ENCODE measurements at places on chromosomes 6 and 20.

- no peak for DNase-seq
Observed at GRCh38 chr20:62114894-62115293, 7.4 kb upstream of the LSM14B start.

- no peak for DNase-seq
Observed at GRCh38 chr6:143585241-143585640, 73.7 kb upstream of the FUCA2 start.

DNA sequence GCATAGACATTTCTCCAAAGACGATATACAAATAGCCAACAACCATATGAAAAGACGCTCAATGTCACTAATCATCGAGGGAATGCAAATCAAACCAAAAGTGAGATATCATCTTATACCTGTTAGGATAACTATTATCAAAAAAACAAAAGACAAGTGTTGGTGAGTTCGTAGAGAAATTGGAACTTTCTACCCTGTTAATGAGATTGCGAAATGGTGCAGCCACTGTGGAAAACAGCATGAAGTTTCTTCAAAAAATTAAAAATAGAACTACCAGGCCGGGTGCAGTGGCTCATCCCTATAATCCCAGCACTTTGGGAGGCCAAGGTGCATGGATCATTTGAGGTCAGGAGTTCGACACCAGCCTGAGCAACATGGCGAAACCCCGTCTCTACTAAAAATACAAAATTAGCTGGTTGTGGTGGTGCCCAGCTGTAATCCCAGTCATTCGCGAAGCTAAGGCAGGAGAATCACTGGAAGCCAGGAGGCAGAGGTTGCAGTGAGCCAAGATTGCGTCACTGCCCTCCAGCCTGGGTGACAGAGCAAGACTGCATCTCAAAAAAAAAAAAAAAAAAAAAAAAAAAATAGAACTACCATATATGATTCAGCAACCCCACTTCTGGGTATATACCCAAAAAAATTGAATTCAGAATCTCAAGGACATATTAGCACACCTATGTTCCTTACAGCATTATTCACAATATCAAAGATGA is 170.0 kb upstream of the ZNF184 start:
- DNase-seq, result no peak

- DNase-seq, result no peak
Observed at GRCh38 chr20:62627901-62628612, 14.2 kb upstream of the SLCO4A1 start.

GRCh38 chr6:159997498-159998101 is 28.7 kb downstream of the IGF2R start:
- DNase-seq, result no peak

DNA sequence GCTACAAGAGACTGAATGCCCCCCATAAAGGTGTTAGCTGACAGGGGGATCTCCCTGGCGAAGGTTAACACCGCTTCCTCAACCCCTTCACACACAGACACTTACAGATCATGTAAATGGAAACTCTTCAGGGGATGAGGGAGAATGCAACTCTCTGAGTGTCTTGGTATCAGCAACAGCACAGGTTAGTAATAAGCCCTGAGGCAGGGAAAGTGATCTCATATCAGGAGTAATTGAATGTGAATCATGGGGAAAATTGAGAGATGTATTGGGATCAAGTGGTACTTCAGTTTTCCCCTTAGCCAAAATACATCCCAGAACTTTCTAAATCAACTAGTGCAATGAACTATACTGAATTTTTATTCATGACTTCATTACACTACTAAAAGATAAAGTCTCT is 23.8 kb downstream of the OR2J3 start:
- DNase-seq, result no peak

DNA sequence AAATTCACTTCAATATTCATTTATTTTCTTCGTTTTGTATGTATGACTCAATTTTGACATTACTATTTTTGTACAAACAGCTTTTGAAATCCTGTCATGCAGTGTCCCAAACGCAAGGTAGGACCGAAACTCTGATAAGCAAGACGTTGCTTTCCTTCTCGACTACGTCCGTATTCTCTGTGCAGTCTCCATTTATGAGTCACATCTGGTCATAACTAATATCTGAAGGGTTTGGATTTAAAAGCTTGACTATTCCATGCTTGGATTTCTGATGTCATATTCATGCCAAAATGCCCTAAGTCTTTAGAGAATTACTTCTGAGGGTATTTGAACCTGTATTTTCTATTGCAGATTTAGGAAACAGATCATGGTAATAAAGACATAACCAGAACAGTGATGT is 37.8 kb upstream of the LAMP5 start:
- no peak for DNase-seq

DNA sequence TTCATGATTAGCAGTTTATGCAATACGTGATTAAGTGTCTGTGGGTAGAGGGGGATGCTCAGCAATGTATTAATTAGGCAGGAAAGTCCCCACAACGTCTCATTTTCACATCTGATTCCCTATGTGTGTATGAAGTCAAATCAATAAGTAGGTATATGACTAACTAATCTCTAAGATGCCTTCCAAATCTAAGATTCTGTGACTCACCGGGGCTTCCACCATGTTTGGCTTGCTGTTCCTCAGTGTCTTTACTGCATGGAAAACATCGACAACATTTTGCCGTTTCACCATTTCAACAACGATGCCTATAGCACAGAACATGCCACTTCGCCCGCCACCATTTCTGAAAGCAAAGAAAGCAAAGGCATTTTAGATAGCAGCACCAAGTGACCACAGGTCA is 72.0 kb upstream of the THEMIS start:
- DNase-seq, result no peak

- no peak for DNase-seq
Observed at GRCh38 chr6:14120546-14120945, 3.0 kb downstream of the CD83 start.

DNA sequence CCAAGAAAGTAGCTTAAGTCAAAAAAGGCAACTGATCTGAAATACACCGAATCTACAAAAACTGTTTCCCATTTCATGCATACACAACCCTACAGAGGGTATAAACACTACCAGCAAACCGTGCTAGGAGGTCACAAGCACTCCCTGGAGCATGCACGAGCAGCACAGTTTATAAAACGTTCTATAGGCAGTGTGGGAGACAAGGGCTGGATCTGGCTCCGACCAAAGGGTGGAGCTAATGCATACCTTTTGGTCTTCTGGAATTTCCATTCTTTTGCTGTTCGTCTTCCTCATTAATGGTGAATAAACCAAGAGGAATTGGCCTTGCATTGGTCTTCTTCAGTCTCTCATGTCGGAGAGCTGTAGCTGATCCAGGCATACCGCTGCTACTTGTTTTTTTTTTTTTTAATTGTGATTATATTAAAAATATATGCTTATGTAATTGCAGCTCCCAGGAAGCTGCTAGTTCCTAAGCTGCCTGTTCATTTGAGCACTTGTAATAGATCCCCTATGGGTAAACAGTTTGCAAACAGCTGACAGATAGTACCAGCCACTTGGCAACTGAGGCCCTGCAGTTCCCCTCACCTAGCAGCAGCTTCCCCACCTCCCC is 24.5 kb downstream of the MAP7 start:
- DNase-seq, result no peak

DNA sequence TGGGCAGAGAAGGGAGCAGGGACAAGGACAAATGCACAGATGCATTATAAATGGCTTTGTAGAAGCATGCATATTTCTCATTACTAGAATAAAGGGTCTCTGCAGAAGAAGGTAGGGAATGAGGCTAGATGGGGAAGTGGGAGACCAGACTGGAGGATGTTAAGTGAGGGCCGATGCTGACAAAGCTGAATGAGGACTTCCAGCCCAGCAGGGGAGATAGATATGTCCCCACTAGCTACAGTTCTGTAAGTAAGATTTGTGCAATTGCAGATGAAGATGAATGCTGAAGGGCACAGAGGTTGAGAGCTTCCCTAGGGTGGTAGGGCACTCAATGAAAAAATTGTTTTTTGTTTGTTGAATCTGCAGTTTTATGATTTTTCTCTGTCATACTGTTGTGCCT is 16.9 kb downstream of the ADGRG6 start:
- no peak for DNase-seq

GRCh38 chr6:124536157-124536841 is 425.9 kb upstream of the RNF217 start:
- DNase-seq, result no peak

DNA sequence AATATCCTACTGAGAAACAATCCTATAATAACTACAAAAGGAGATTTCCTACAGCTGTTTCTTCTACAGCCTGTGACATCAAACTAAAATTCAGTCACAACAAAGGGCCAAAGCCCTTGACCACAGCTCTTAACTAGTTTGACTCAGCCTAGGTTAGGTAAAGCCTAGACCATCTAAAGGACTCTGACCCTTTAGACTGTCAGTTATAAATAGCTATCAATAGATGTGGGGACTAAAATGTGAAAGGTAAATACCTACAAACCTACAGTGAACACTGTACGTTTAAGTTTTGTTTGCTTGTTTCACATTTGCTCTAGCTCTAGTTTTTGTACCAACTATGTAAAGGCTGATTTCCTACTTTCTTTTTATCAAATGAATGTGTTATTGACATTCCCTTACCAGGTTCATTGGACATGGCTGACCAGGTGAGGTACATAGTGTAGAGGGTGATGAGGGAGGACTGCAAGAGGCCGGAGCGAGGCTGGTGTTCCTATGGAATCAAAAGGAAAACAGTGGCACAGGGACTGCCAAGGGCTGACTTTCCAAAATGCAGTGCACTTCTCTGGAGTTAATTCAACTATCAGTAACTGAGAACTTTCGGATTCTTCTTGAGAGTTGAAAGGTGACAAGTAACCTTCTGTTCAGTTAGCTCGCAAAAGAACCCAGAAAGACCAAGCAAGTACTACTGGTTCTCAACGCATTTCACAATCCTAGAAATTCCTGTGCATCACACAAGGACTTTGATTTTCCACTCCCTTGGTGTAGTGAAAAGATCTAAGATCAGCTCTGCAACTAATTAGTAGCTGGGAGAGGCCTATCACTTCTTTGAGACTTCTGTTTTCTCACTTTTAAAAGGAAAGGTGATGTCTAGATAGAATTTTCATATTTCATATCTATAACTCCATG is 17.2 kb downstream of the SERINC3 start:
- no peak for DNase-seq

DNA sequence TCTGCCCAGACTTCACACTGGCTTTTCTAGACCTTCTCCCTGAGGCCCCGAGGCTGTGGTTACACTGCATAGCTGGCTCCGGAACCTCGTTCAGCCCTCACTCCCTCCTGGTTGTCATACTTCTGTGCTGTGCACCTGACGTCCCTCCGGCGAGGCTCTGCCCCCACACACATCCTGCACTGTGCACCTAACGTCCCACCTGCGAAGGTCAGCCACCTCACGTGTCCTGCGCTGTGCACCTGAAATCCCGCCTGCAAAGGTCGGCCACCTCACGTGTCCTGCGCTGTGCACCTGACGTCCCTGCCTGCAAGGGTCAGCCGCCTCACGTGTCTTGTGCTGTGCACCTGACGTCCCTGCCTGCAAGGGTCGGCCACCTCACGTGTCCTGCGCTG is 111.0 kb upstream of the FRMD1 start:
- DNase-seq, result no peak

DNA sequence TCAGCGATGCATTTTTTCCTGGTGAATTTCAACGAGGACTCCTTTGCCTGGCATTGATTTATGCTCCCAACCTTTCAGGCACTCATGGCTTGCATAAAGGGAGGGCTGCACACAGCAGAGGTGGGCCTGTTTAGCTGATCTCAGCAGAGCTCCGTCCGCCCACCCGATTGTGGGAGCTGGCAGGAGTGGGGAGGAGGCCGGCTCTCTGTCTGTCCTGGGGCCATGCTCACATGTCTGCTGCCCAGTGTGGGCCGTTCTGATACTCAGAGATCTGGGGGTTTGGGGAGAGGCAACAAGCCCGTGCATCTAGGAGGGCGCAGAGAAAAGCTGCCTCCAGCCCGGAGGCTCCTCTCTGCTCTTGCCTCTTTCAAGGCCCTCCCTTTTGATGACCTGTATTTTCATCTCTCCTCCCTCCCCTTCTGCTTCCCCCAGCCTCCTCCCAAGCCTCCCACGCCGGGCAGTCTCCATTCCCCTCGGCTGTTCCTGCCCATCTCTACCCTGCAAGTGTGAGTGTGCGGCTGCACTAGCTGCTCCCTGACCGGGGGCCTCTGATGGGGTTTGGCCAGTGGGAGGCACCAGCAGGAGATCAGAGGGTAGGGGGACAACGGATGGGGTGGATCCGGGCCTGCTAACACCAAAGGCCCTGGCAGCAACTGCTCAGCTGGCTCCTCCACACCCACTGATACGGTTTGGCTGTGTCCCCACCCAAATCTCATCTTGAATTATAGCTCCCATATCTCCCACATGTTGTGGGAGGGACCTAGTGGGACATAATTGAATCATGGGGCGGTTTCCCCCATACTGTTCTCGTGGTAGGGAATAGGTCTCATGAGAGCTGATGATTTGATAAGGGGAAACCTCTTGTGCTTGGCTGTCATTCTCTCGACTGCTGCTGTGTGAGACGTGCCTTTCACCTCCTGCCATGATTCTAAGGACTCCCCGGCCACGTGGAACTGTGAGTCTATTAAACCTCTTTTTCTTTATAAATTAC is 39.6 kb upstream of the MLN start:
- no peak for DNase-seq

- no peak for DNase-seq
Observed at GRCh38 chr6:43846556-43846955, 76.5 kb downstream of the VEGFA start.

DNA sequence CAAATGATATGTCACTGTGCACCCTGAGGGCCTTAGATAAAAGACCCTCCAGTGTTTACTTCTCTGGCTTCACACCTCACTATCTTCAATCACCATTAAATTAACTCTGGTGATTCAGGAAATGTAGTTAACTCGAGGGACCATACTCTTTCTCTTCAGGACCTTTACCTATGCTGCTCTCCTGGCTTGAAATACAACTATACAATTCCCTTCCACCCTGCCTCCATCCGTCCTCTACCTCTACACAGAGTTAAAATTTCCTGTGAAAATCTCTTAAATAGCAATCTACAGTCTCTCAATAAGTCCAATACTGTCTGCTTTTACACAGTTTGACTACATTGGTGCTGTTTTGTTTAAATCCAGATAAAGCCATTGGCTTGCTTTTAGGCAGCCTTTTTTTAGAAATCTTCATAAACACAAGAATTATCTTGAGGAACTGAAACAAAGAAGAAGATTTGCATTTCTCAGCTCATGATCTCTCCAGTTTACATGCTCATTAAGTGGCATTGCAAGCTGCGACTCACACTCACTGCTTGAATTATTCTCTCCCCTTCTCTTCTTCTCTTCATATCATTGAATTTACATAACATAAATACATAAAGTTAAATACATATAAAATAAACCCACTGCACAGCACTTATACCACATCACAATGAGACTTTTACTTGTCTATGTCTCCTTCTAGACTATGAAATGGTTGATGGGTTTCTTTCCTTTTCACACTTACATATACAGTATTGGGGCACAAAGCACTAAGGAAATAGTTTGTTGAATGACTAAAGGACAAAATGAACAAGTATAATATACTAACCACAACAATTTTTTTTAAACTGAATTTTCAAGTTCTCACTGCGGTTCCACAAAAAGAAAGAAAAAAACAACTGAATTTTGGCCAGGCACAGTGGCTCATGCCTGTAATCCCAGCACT is 239.0 kb upstream of the KCNQ5 start:
- DNase-seq, result no peak
